ENCODE measurements at places on chromosomes 5 and 9. TPM values are rescaled to one million over a fixed set of nuclear protein-coding genes. Genes with fewer than 3 reads are reported as not detected.

Gene IGFBPL1
- not detected for total RNA-seq

Gene SVEP1
- 1.2 TPM for total RNA-seq

Gene PCDHGA11
- 2.2 TPM for total RNA-seq

Gene NDOR1
- total RNA-seq: 6.2 TPM

Gene C5orf34
- total RNA-seq: 0.85 TPM

Gene SLC9A3
- total RNA-seq: 2.6 TPM

Gene GRXCR2
- total RNA-seq: not detected

Gene SNX24
- 28.0 TPM for total RNA-seq

Gene ENC1
- 129 TPM for total RNA-seq

Gene TAF1L
- under 0.01 TPM for total RNA-seq

Gene PCDHGB6
- total RNA-seq: 0.48 TPM

Gene LVRN
- total RNA-seq: not detected

Gene FCN2
- total RNA-seq: not detected

Gene KIAA0825
- 1.9 TPM for total RNA-seq

Gene PSAT1
- total RNA-seq: 108 TPM

Gene JAKMIP2
- total RNA-seq: not detected

Gene SPAG8
- total RNA-seq: not detected

Gene EGFL7
- total RNA-seq: 23.9 TPM

Gene CDC25C
- total RNA-seq: not detected

Gene SPOCK1
- total RNA-seq: 2.6 TPM

Gene TSSK1B
- total RNA-seq: 0.21 TPM

Gene SPINK13
- total RNA-seq: not detected
